Eye (tissue), 1 donor: ENCODE measurements at places on chromosomes 3 and 15.

DNA sequence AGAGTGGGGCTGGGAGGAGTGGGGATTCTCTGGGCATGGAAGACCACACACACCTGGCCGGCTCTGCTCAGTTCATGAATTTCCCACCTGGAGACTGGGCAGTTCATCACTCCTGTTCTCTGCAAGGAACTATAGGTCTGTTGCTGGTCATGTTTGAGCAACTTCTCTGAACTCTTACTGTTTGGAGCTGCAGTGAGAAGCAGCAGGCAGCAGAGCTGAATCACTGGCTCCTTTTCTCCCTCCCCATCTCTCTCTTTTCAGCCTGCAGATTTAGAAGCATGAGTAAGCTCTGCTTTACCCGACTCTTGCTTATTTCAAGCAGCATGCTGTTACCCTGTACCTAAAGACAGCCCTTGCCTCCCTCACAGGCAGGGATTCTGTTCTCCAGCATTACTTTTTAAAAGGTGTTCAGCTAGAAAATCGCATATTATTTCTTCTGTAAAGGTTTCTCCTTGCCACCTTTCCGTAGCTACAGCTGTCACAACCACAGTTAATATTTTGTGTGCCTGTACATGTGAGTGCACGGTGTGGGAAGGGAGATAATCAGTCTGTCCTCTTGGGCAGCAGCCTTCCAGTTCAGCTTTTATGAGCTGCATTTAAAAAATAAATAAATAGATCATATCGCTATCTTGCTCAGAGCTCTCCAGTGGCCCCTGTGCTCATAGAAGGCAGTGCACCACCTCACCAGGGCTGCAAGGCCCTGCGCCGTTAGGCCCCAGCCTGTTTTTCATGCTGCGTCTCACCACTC is 131.6 kb downstream of the CHCHD6 start:
- DNase-seq = no peak

GRCh38 chr3:108008106-108008505 is 82.7 kb downstream of the CD47 start:
- DNase-seq = no peak

GRCh38 chr3:31247850-31248562 is 284.7 kb upstream of the STT3B start:
- DNase-seq = no peak

GRCh38 chr3:69691860-69692259 is 47.4 kb upstream of the MITF start:
- no peak for DNase-seq

- no peak for DNase-seq
Observed at GRCh38 chr3:140871022-140871421, 70.6 kb upstream of the SLC25A36 start.
